ENCODE measurements at places on chromosomes 2 and 18. TPM values are rescaled to one million over a fixed set of nuclear protein-coding genes. Genes with fewer than 3 reads are reported as not detected.

Gene PLCD4
- total RNA-seq, result 0.31 TPM

Gene KIAA2012
- 0.47 TPM for total RNA-seq

Gene TSPYL6
- total RNA-seq, result 0.31 TPM

Gene METAP1D
- 9.5 TPM for total RNA-seq

Gene ANKRD30BL
- 27.9 TPM for total RNA-seq

Gene FAM117B
- 44.6 TPM for total RNA-seq

Gene FOXD4L1
- 0.31 TPM for total RNA-seq

Gene IAH1
- total RNA-seq, result 78.1 TPM

Gene GREB1L
- 0.31 TPM for total RNA-seq

Gene UBR3
- total RNA-seq, result 135 TPM

Gene EMILIN1
- 4.5 TPM for total RNA-seq

Gene COA5
- total RNA-seq, result 61.0 TPM

Gene ALK
- total RNA-seq, result 0.78 TPM

Gene SLC5A6
- total RNA-seq, result 15.6 TPM

Gene LCT
- total RNA-seq, result not detected

Gene PID1
- 46.2 TPM for total RNA-seq

Gene LOXHD1
- total RNA-seq, result 0.16 TPM

Gene CFAP65
- 0.16 TPM for total RNA-seq

Gene AFF3
- 105 TPM for total RNA-seq

Gene RASGRP3
- total RNA-seq, result 11.1 TPM

Gene LYG2
- total RNA-seq, result not detected

Gene LINC00305
- total RNA-seq, result not detected

Gene CABYR
- total RNA-seq, result 34.6 TPM

Gene TMEM17
- 6.4 TPM for total RNA-seq

Gene SIX3
- total RNA-seq, result not detected

Gene IL1RL1
- total RNA-seq, result not detected

Gene LGALSL
- 53.7 TPM for total RNA-seq

Measured in occipital lobe (tissue), 3 donors.